ENCODE measurements at places on chromosomes 4 and X.

DNA sequence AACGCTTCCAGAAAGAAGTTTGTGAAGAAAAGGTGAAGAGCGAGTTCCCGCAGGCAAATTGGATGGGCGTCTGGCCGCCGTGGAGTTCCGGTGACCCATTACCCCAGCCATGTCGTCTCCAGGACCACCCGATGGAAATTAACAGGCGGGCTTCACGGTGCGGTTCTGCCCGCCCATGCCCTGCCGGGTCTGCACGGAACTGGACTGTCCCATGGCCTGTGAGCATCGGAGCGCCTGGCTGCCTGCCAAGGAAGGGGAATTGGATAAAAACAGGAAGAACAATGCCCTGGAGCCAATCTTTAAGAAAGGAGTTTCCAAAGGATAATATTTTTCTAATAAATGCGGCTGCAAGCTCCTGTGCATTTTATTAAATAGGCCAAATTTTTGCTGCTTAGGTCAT is 319.8 kb upstream of the SLC7A11 start:
- DNase-seq, result no peak

DNA sequence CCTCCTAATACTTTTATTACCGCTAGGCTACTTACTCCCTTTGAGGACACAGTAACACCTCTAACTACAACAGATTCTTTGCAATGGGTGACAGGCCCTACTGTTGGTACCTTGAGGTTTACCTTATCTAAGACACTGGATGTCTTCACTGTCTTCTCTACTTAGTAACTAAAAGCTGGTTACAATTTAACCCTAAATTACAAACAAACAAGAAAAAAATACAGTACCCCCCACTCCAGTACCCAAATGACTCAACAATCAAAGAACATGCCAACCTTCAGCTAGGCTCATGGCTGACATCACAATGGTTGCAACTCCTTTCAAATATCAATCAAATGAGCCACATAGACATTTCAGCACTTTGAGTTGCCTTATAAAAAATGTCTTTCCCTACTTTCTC is 198.0 kb downstream of the GUCY2F start:
- no peak for DNase-seq

GRCh38 chr4:172938072-172938829 is 230.4 kb upstream of the GALNT7 start:
- DNase-seq, result no peak

DNA sequence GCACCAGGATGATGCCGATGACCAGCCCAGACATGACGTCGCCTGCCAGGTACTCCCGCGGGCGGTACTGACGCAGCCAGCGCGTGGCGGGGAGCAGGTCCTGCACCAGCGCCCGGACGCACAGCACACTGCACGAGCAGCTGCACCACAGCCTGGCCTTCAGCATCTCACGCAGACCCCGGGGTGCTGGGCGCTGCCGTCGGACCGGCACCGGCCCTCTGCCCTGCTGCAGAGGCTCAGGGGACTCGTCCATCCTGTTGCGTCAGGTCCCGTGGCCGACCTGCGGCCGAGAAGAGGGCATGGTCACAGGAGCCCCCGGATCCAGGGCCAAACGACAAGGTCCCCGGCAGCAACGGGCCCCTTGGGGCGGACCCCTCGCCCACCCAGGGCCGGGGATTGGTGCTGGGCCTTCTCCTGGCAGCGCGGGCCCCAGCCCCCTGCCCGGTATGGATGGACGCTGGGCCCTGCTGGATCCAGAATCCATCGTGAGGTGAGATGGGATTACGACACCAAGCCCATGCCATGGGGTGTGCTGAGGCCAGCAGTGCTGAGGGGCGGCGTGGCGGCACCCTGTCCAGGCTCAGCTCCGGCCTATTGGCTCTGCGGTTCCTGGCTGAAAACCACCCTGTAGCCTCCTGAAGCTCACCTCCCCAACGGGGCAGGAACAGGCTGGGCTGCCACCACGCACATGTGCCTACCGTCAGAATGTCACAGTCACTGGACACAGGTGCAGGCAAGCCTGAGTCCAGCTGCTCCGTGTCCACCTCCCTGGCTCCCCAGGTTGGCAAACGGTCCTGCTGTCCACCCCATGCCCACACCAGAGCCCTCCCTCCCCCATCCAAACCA is 1.5 kb downstream of the SLC26A1 start:
- no peak for DNase-seq

- DNase-seq, result no peak
Measured at GRCh38 chr4:35695421-35695820, 548.9 kb downstream of the ARAP2 start.

GRCh38 chr4:124288706-124289486 is 423.6 kb downstream of the ANKRD50 start:
- DNase-seq, result no peak

DNA sequence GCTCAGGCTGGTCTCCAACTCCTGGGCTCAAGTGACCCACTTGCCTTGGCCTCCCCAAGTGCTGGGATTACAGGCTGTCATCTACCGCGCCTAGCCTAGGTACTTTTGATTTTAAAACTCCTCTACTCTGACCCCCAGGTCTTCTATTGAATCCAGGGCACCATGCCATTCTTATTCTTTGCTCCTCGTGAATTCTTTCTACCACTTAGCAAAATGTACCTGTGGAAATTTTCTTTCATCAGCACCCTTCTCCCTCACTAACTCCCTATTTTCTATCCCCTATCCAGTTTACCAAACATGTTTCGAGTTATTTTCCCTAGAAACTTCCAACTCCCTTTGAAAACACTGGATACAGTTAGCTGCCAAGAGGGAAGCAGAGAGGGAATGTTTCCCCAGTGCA is 60.0 kb upstream of the RAPGEF2 start:
- no peak for DNase-seq

DNA sequence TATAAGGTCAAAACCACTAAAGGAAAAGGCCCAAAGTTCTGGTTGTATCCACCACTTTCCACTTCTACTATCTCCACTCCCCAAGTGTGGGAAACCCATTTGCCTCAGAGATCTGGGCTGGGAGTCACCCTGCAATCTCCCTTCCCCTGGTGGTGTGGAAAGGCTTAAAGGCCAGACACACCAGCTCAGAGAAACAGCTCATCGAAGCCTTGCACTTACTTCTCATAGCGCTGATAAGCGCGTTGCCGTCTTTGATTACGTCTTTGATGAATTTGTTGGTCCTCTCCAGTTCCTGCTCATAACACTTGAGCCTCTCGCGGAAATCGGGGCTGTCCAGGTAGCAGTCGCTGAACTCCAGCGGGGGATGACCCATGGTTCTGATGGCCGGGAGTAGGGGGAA is 647 bp downstream of the OPHN1 start:
- no peak for DNase-seq

DNA sequence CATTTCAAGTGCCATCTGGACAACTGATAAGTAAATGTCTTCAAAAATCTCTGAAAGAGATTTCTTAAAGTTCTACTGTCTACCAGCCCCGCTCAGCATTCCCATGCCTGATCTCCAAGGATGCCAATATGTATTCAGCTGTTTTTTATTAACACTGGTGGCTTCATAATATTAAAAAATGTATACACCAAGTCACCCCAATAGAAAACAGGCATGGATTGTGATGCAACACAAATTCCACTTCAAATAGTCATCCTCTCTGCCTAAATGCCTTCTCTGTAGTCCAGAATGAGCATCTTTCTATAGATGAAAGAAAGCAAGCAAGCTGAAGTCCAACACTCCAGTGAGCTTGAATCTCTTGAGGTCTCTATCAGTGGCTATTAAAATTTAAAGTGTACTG is 152.2 kb upstream of the PPARGC1A start:
- DNase-seq, result no peak

GRCh38 chr4:104915864-104916263 is 230.8 kb upstream of the TET2 start:
- DNase-seq, result no peak

- DNase-seq, result no peak
Measured at GRCh38 chr4:149291463-149291862, 524.2 kb downstream of the IQCM start.

DNA sequence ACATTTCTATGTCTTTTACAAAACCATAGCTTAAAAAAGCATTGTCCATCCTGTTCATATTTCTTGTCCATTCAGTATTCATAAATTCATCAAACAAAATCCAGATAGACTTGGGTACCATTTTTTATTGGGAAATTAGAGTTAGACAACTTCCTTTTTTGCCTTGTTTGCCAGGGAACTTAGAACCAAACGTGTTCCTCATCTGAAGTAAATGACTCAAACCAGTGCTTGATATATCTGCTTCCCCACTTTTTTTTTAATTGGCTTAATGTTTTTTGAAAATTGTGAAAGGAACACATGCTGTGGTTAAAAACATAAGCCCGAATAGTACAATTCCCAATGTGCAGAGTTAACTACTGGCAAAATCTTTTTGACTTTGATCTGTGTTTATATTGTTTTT is 44.2 kb downstream of the DLG3 start:
- no peak for DNase-seq

GRCh38 chr4:166341992-166342391 is 469.0 kb downstream of the TLL1 start:
- DNase-seq, result no peak

- DNase-seq, result no peak
Measured at GRCh38 chr4:15004739-15005301, 2.5 kb downstream of the CPEB2 start.

DNA sequence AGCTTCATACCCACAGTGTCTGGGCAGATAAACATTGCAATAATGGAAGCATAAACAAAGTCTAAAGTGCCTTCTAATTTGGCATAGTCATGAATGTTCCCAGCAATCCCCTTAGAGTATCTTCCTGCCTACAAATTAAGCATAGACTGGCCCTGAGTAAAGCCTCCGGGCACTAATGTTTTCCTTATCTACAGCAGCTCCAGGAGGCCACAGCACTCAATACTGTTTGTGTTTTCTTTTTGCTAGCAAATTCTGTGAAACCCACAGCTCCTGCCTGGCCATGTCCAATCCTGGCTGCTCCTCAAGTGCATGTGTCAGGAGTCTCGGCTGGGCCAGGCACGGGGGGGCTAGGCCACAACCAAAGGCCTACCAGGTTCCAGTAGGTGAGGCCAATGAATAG is 102.7 kb upstream of the TBC1D9 start:
- no peak for DNase-seq

DNA sequence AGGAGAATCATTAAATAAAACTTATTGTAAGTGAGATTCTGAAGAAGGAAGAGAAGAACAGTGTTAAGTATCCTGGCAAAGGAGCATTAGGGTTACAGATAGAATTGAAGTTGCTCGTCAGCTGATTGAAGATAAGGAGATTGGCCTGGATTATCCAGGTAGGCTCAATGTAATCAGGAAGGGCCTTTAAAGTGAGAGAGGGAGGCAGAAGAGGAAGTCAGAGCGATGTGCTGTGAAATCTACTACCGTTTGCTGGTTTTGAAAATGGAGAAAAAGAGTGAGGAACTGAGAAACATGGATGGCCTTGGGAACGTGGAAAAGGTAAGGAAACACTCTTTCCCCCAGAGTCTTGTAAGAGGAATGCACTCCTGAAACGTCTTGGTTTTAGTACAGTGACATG is 245.7 kb downstream of the ANTXR2 start:
- no peak for DNase-seq

DNA sequence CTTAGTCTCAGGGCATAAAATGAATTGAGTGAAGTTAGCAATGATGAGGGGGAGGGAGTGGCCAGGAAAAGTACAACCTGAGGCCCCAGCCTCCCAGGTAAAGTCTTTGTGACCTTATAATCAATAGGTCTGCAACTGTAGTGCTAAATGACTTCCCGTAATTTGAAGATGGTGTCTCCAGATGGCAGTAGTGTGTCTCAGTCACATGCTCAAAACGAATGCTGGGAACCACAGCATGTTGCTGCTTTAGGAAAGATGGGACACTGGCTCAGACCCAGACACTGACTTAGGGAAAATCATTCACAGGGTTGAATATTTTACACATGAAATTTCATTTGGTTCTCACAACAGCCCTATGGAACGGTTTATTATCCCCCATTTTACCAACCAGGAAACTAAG is 10.3 kb downstream of the SRPX2 start:
- no peak for DNase-seq

- no peak for DNase-seq
Measured at GRCh38 chr4:108570993-108571569, 49.3 kb upstream of the RPL34 start.

DNA sequence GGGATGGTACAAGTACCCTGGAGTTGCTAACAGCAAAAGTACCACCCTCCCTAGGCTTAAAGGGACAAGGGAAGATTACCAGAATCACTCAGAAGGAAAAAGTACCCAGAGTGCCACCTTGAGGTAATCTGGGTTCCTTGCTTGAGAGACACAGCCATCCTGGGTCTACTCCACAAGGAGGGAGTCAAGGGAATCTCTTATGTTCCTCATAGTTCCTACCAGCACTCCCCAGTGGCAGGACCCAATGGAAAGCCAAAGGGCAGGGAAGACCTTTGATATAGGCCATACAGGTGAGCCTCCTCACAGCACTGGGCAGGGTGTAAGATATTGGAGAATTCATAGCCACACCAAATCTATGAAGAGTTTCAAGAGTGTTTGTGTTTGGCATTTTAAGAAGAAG is 5.7 kb downstream of the IL2 start:
- DNase-seq, result no peak

DNA sequence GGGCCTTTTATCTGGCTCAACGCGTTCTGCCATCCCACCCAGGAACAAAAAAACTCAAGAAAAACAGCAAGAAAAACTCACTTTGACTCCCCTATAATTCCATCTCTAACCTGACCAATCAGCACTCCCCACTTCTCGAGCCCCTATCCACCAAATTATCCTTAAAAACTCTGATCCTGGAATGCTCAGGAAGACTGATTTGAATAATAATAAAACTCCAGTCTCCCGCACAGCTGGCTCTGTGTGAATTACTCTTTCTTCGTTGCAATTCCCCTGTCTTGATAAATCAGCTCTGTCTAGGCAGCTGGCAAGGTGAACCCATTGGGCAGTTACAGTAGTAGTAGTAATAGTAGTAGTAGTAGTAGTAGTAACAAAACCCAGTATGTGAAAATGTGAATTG is 165.7 kb upstream of the CASK start:
- DNase-seq, result no peak

DNA sequence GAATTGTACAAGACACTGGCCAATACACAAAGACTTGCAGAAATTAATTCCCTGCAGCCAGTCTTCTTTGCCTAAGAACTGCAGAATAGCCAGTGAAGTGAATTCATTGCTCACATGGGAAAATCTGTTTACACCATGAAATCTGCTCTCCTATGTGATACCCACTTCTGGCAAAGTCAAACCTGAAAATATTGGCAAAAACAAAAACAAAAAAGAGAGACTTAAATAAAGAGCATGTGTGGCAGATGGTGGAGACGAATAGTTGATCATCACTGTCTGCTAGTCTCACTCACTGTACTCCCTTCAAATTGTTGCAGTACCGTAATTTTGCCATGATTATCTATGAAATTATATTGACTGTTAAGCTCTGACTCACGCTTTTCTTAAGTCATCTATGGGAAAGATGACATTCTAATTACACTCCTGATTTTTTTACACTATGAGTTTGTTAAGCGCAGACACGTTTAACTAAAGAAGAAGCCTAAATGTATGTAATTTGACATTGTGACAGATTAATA is 406.8 kb downstream of the PCDH7 start:
- no peak for DNase-seq

DNA sequence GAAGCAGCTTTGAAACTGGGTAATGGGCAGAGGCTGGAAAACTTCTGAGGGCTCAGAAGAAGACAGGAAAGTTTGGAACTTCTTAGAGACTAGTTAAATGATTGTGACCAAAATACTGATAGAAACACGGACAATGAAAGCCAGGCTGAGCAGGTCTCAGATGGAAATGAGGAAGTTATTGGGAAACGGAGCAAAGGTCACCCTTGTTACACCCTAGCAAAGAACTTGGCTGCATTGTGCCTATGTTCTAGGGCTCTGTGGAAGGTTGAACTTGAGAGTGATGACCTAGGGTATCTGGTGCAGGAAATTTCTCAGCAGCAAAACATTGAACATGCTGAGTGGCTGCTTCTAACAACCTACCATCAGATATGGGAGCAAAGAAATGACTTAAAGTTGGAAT is 50.8 kb upstream of the FBXW7 start:
- no peak for DNase-seq
